ENCODE measurements at places on chromosomes 11 and 22.

GRCh38 chr11:7793233-7793632, 3.5 kb downstream of the OR5P2 start:
- DNase-seq: no peak

DNA sequence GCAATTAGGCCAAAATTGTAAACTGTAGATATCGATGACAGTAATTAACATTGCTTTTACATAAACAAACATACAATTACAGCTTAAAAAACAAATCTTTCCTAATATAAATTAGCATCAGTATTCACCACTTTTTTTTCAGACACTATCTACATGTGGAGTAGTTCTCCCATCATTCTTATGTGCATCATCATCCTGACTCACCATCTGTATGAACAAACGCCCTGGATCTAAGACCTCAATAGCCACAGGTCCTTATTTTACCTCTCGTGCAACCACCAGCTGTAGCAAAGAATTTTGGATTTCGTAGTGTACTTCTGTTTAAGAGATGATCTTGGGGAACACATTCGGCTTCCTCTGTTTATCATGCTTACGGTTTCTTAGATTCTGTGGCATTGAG, 551.9 kb upstream of the KIRREL3 start:
- no peak for DNase-seq

DNA sequence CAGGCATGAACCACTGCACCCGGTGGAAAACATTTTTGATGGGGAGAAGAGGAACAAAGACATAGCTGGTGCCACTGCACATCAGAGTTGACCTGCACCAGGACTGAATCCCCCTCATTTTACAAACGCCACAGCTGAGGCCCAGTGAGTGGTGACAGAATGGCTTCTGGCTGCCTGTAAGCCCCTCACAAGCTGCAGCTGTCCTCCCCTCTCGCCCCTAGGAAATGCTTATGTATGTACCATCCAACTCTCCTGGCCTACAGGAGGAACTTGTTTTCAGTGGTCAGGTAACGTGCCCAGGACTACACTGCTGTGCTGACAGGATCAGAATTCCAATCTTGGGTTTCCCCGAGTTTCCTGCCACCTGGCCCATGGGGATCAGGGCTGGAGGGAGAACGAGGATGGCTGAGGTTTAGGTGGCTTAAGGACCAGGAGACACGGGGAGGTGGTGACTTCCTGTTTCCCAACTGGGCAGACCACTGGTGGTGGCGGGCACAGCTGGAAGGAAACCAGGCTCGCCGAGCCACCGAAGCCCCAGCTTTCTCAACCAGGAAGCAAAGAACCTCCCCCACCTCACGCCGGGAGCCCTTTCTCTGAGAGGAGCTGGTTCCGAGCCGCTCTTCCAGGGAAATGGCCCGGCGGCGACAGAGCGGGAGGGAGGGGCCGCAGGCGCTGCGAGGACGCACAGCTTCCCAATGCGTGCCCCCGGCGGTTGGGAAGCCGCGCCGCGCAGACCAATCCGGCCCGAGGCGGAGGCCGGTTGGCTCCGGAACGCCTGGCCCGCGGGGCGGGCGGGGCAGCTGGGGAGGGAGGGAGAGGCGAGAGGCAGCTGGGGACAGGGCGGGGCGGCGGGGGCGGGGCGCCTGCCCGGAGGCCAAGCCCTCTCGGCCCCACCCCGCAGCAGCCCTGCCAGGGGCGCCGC, 1.0 kb upstream of the LRFN4 start:
- DNase-seq: peak; percentile 100

DNA sequence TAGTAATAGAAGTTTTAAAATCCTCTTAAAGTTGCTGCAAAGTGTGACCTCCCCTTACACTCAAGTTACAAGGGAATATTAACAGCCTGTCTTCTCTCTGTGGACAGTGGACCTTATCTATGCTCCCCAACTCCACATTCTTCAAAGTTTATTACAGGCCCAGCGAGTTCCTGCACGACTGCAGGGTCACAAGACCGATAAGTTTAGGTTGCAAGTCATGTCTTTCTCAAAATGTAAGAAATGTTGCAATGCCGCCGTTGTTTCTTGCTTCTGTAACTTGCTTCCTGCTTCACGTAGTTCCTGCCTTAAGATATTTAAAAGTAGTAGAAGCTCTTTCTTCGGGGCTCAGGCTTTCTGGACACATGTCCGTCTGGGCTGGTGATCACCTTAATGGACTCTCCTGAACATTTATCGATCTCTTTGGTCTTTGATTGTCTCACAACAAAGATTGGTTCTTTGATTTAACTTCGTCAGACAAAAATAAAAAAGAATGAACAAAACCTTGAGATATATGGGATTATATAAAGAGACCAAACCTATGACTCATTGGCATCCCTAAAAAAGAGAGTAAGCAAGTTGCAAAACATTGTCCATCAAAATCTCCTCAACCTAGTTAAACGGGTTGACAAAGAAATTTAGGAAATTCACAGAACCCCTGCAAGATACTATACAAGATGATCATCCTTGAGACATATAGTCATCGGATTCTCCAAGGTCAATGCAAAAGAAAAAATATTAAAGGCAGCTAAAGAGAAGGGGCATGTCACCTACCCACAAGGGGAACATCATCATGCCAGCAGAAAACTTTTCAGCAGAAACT, 45.4 kb upstream of the GLYAT start:
- no peak for DNase-seq

DNA sequence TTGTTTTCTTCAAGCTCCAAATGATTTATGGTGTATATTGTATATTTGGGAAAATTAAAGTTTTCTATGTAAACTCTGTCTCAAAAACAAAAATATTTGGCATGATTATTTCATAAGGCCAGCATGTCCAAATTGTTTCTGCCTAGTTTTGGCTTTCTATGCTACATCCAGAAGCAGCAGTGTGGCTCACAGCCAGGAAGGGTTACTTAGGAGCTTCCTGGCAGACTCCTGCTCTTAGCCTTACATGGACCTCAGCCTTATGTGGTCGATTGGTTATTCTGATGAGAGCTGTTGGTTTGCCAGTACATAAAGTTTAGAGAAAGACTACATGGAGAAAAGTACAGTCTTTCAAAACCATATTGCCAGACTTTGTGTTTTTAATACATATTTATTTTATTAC, 297.7 kb upstream of the FAT3 start:
- DNase-seq: no peak

GRCh38 chr11:73326929-73327811, 19.1 kb downstream of the ARHGEF17 start:
- DNase-seq: no peak

- DNase-seq: no peak
Measured at GRCh38 chr11:12829131-12829530, 154.9 kb downstream of the TEAD1 start.

GRCh38 chr22:38187413-38188212, 6.0 kb upstream of the PLA2G6 start:
- no peak for DNase-seq

- DNase-seq: no peak
Measured at GRCh38 chr22:48660790-48661740, 1166.6 kb downstream of the BRD1 start.

DNA sequence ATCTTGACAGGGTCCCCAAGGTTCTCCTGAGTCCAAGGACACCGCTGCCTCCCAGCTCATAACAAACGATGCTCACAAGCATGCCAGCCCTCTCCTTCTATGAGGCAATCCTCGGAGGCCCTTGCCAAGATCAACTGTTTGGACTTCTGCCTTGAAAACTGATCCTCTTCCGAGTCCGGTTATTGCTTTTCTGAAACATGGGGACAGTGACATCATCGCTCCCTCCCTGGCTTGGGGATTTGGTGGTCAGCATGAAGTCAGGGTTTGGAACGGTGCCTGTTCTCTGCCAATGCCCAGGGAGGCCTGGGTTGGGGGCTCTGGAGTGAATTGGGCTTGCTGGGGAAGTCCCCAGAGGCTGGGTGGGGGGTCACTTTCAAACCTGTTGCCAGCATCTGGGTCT, 149.3 kb downstream of the FBXO7 start:
- DNase-seq: no peak

DNA sequence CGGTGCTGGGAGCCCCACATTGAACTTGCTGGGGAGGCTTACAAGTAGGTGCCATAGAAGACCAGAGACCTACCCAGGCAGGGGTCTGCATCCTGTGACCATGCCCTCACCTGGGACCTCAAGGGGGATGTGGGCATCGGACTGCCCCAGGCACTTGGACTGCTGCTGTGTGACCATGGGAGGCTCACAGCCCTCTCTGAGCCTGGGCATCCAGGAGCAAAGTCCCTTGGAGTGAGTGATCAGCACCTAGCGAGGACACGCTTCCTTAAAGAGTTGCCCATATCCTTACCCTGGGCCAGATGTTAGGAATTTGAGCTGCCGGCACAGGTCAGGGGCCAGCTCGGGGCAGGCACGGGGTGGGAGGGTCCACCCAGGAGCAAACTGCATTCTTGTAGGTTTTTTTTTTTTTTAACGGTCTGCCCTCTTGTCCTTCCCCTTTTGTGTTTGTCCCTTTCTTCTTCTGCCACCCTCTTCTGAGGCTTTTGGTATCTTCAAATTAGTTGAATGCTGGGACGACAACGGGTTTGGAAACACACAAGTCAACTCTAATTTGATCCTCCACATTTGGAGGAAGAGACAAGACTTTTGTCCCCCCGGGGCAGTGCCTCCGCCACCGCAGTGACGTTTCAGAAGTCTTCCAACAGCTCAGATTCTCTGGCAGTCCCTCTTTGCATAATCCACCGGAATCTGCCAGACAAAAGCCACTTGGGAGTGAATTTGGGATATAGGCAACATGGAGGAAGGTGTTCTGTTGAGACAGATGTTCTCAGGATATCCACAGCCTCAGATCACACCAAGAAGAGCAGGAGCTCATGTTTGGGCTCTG, 46.1 kb upstream of the LINC01488 start:
- no peak for DNase-seq

GRCh38 chr11:76023236-76024068, 182.8 kb downstream of the WNT11 start:
- DNase-seq: no peak

DNA sequence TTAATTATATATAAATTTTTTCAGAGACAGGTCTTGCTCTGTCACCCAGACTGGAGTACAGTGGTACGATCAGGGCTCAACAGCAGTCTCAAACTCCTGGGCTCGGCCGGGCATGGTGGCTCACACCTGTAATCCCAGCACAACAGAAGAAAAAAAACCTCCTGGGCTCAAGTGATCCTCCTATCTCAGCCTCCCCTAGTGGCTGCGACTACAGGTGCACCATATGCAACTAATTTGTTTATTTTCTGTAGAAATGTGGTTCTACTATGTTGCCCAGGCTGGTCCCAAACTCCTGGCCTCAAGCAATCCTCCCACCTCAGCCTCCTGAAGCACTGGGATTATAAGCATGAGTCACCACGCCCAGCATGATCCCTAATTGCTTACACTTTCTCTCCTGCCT, 56.1 kb upstream of the SLC35C1 start:
- no peak for DNase-seq

DNA sequence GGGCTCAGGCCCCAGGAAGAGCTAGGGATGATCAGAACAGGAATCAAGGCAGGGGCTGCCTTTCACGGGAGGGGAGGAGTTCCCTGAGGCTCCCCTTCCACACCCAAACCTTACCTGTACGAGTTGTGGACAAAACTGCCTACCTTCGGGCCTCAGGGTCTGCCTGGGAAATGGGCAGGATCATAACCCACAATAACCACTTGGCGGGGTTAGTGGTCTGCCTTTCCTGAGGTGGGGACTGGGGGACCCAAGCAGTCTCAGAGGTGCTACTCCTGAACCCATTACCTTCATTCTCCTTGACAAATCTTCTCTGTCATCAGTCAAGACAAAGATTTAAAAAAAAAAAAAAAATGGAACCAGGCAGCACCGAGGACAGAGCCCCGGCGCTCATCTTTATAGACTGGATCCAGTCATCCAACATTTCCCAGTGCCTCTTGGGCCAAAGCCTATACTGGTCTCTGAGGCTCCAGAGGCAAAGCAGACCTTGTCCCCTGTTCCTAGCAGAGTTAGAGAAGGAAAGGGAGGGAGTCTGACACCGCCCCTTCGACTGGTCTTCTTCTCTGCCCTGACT, 14.2 kb downstream of the P2RY6 start:
- no peak for DNase-seq

GRCh38 chr11:70328556-70328955, 58.1 kb downstream of the PPFIA1 start:
- DNase-seq: no peak

DNA sequence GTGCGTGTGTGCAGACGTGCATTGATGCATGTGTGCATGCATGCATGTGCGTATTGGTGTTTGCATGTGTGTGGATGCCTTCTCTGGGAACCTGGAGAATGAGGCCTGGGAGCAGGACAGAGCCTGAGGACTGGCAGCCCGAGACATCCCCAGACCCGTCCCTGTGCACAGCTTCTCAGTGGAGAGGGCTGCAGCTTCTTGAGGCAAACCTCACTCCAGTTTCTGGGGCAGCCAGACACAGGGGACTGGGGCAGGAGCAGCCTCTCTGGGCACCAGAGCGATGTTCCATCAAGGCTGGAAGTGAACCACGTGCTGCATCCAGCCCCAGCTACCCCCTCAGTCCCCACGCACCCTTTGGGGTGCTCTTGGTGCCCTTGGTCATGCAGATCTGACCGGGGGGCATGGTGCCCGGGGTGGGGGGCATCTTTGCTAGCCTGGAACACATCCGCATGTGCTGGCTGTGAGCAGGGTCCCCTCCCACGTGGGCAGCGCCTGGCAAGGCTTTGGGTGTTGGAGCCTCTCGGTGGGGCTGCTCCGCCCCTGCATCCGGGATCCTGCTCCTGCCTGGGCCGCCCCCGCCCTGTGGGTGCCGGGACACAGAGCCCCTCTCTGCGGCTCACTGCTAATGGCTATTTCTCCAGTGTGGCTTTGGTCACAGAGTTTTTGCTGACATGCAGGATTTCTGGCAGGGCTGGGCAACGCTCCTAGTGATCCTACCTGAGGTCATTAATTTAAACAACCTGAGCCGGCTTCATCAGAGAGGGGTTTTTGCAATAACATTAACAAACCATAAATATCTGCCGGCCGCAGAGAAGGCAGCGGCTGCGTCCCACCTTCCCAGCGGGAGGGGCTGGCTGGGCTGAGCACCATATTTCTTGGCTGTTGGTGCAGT, 434.7 kb downstream of the TBC1D22A start:
- DNase-seq: no peak

- DNase-seq: no peak
Measured at GRCh38 chr11:117979481-117980211, 6.5 kb upstream of the IL10RA start.

DNA sequence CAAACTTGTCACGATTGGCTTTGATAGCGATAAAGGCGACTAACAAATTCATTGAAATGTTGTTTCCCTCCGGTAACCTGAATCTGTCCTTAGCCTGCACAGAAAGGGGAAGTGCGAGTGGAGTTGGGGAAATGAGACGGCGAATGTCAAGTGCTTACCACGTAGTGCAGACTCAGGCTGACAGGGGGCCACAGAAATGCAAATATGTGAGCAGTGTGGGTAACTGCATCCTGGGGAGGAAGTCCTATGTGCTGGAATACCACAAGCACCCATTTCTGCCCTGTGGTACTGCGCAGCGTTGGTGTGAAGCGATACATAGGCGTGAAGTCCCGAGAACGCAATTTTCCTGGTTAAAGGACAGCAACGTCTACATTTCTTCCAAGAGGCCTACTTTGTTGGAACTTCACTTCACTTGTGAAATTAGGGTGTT, 869 bp upstream of the EIF4ENIF1 start:
- DNase-seq: peak; percentile 65

GRCh38 chr22:49934891-49935557, 16.6 kb downstream of the CRELD2 start:
- DNase-seq: peak; percentile 74

Data from GM12892 (cell line).